Fibroblast of lung (primary cell): ENCODE measurements at places on chromosomes 3 and 15. TPM values are rescaled to one million over a fixed set of nuclear protein-coding genes. Genes with fewer than 3 reads are reported as not detected.

Gene AMIGO3
- 0.17 TPM in 1 of 2 replicates, not detected in the other for polyA plus RNA-seq

Gene ANO10
- polyA plus RNA-seq = 74.8 and 103 TPM in 2 replicates

Gene SLC12A1
- polyA plus RNA-seq = not detected in 2 replicates

Gene TFG
- 174 and 192 TPM in 2 replicates for polyA plus RNA-seq

Gene GOLGA6L10
- polyA plus RNA-seq = 0.16 and 0.20 TPM in 2 replicates

Gene C2CD4A
- not detected in 2 replicates for polyA plus RNA-seq

Gene GPR27
- polyA plus RNA-seq = not detected in 2 replicates

Gene CIDEC
- 0.08 TPM in 1 of 2 replicates, not detected in the other for polyA plus RNA-seq

DNA sequence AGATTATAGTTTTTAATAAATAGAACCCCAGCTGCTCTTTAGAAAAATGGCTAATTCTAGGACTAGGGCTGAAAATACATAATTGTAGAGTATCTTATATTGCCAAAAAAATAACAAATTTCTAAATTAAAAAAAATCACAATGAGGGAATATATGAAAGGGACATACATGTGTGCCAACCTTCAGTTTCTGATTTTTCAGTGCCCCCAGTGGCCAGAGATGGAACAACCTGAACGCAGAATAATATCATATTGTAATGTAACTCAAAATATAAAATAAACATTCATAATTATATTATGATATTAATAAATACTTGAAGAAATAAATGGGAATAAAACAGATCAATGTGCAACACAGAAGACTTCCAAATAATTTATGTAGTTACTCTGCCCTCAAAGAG, 460.5 kb downstream of the ZNF385D start:
- no peak for DNase-seq

DNA sequence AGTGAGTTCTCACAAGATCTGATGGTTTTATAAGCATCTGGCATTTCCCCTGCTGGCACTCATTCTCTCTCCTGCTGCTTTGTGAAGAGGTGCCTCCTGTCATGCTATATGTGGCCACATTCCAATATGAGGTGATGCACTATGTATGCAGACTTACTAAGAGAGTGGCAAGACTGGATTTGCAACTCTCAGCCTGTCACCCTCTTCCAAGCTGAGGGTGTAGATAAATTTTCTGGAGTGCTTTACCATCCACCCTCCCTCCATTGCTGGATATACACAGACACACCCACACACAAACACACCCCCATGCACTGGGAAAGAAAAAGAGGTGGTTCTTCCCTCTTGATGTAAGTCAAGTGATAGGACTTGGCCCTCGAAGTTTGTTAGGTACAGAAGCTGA, 30.2 kb upstream of the CHMP2B start:
- DNase-seq = no peak

DNA sequence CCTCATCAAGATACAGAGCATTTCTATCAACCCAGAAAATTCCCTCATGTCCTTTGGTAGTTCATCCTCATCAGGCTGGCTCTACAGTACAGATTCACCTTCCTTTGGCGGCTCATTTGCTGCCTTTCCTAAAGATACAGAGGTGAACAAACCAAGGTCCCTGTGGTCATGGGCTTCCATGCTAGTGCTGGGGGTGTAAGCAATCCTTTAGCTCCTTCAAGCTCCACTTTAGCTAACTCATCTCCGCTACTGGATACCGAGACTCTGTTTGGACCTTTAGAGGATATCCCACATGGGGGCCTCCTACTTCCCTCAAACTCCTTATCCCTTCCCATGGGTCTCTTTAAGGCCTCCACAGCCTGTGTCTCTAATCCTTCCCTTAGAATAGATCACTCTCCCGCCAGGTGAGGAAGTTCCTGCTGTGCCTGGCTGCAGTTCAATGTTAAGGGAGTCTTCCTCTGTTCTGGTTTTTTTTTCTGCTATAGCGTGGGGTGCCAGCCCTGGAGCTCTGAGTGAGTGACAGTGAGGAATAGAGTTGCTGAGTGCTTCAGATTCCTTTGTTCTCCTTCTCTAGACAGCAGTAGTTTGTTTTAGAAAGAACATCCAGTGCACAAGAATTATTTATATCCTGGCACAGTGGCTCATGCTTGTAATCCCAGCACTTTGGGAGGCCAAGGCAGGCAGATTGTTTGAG, 30.7 kb downstream of the CLEC3B start:
- DNase-seq = no peak

GRCh38 chr3:181488536-181488935, 223.2 kb upstream of the SOX2 start:
- no peak for DNase-seq

GRCh38 chr15:74374648-74375302, 7.3 kb upstream of the CYP11A1 start:
- no peak for DNase-seq

DNA sequence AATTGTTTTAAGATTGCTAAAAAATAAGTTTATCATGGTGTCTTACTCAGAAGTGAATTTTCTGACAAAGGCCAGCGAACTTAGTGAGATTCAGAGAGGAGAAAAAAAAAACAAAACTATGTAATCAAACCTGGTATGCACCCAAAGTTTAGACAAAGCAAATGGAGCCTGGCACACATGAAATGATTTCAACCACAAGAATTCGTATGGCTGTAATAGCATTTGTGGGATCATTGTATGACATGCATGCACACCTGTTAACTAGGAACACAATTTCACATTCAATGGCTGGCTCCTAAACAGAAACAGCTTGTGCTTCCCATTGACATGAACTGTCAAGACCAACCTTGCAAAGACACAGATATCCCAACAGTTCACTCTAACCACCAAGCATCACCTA, 94.6 kb downstream of the ZIC4 start:
- DNase-seq = no peak

GRCh38 chr15:55669270-55669669, 73.7 kb downstream of the PRTG start:
- no peak for DNase-seq
